ENCODE measurements at places on chromosomes 4 and X. TPM values are rescaled to one million over a fixed set of nuclear protein-coding genes. Genes with fewer than 3 reads are reported as not detected.

GRCh38 chr4:75432683-75433082 lies 81.5 kb downstream of the RCHY1 start:
- peak; percentile 10 for DNase-seq

DNA sequence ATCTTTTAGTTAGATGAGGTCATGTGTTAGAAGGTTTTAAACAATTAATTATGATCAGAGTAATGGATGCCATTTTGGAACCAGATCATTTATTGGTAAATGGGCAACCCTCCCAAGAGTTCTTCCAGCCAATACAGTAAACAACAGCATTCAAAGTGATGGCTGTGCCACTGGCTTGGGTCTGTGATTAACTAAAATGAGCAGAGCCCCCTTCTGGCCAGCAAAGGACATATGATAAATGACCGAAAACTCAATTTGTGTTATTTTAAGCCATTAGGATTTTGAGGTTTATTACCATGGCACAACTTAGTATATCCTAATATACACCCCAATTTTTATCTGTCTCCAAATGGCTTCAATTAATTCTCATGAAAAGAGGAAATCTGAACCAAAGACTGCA lies 90.8 kb upstream of the NPFFR2 start:
- no peak for DNase-seq

AFM gene
- not detected for total RNA-seq

DNA sequence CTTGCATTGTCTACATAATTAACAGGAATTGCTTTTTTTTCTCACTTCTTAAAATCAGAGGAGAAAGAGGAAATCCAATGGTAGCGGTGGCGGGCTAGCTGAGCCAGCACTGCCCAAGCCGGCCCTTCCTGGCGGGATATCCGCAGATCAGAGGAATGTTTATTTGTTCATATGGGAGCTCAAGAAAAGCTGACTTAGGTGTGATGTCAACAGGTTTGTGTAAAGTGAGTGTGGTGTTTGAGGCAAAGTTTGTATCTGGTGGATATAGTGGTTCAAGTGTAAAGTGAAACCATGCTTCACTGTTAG lies 466 bp upstream of the SLC39A8 start:
- DNase-seq, result no peak

MEPE gene
- total RNA-seq, result not detected

- DNase-seq, result no peak
Observed at GRCh38 chrX:27660878-27661277, 70.7 kb downstream of the DCAF8L2 start.

SMC1A gene
- 55.7 TPM for total RNA-seq

- DNase-seq, result no peak
Observed at GRCh38 chr4:124753941-124754581, 41.5 kb upstream of the ANKRD50 start.

CXCL5 gene
- 0.14 TPM for total RNA-seq

DNA sequence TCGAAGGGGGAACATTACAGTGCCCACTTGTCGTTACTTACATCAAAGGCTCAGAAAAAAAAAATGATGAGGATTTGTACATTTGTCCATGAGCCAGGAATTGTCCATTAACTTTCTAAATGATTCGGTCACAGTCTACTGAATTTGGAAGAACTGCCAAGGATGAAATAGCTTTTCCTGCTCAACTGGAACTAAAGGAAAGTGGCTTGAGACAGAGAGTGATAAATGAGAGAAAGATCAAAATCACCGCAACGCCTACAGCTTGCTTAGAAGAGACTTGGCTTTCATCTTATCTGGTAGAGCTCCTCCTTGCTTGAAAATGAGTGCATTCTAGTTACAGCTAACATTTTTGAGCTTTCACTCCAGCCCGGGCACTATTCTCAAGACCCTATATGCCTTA lies 55.5 kb upstream of the ADGRG2 start:
- DNase-seq, result no peak

DNA sequence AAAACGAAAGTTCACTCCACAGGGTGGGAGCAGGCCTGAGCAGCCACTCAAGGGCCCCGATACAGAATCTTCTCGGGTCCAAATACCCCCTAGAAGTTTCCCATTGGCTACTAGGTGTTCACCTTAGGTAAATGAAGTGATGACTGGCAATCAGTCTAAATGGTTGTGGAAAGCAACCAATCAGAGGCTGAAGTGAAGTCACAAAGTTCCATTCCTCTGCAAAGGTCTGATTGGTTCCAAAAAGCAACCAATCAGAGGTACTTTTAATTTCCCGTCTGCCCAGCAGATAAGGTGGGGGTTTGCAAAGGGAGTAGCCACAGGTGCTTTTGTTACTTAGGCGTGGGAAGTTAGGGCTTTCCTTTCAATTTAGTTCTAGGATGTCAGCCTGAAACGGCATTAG lies 58.2 kb upstream of the NKAP start:
- DNase-seq, result no peak

- no peak for DNase-seq
Observed at GRCh38 chr4:40515037-40515397, 114.6 kb downstream of the RBM47 start.

- DNase-seq, result peak; percentile 14
Observed at GRCh38 chr4:132195176-132195575, 953.9 kb upstream of the PCDH10 start.

SFRP2 gene
- not detected for total RNA-seq

GRCh38 chr4:10108391-10108790 lies 8.2 kb downstream of the WDR1 start:
- DNase-seq, result no peak

- no peak for DNase-seq
Observed at GRCh38 chr4:147388018-147388417, 92.9 kb upstream of the EDNRA start.

- no peak for DNase-seq
Observed at GRCh38 chr4:102352781-102353180, 7.5 kb upstream of the SLC39A8 start.

DNA sequence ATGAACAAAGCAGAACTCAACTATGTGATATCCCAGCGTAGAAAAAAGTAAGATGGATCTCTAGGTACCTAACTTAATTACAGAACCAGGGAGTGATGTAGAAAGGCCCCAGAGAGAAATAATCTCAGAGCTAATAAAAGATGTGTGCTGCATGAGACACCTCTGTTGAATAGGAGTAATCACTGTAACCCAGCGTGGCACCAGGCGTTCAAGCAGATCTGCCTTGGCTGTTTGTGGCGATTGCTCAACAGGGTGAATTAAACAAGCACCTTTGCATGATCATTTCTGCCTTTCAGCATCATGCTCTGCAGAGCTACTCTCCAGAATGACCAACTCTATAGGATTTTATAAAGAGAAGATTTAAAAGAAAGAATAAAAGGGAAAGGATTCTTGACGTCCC lies 81.7 kb upstream of the KCNIP4 start:
- no peak for DNase-seq

- DNase-seq, result peak; percentile 11
Observed at GRCh38 chr4:47315346-47315745, 148.2 kb downstream of the COMMD8 start.

DNA sequence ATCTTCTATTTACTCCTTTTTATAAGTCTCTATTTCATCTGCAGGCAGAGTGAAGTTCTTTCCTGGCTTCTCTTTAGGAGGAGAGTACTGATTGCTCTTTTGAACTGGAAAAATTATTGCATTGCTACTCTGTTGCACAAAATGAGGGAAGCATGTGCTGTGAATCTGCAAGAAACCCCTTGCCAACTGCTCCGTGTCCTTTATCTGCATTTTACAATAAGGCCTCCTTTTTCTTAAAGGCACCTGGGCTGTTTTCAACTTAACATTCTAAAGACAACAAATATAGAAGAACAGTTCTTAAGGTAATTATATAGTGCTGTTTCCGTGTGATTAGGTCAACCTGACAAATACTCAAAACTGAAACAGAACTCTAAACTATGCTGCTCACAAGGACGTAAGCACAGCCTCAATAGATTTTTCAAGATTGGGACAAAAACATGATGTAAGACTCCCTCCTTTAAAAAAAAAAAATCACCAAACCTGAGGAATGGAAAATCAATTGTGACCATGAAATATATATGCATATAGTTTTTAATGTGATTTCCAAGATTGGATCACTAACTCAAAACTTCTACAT lies 716.6 kb upstream of the INTU start:
- no peak for DNase-seq

VCX gene
- total RNA-seq, result not detected

DNA sequence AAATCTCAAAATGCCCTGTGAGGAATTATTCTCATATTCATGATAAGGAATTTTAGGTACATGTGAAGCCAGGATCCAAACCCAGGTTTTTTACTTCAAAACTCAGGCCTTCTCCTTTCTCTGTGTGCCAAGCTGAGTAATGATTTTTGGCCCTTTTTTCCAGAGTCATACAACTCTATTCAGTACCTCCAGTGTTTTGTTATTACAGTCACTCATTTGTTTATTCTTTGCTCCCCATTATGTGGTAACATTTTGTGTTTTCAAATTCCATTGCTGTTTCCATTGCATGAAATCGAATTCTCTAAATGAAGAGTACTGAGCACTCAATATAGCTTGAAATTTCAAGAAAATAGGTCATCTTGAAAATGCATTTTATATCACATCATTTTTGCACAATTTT lies 315.4 kb downstream of the NR3C2 start:
- no peak for DNase-seq

- no peak for DNase-seq
Observed at GRCh38 chr4:3416821-3417221, 24.9 kb upstream of the HGFAC start.

GRCh38 chr4:43253541-43253940 lies 361.0 kb downstream of the GRXCR1 start:
- no peak for DNase-seq

CT45A8 gene
- not detected for total RNA-seq

IGFBP7 gene
- total RNA-seq, result 474 TPM

GRCh38 chr4:67030636-67031035 lies 514.7 kb downstream of the CENPC start:
- no peak for DNase-seq

DNA sequence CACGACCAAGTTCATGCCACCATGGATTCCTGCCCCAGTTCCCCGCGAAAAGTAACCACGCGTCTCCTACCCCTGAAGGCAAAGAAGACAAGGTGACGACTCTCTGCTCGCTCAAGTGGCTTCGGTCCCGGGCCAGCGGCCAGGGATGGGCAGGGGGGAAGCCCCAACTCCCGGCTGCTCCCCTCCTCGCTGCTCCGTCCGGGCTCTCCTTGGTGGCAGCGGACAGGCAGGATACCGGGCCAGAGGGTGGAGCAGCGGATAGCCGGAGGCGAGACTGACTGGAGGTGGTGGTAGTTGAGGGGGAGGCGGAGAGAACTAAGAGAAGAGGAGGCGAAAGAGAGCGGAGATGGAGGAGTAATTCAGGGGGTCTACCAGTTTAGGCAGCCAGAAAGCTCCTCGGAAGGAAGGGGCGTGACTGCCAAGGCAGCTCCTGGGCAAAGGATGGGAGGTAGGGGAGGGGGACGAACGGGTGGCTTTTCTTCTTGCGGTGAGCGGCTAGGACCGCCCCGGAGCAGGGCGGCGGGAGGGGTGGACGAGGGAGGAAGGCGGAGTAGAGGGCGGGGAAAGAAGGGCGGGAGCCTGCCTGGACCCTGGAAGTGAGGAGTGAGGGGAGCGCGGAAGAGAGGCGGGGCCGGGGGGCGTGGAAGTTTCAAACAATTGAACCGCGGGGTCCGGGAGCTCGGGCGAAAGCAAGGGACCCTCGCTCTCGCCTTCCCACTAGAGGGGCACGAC lies at the start of gene AMOT:
AMOT (minus strand) TSS at position 450 of the 732 bp plus-strand sequence. CDS start 17,705 bp downstream, outside the sequence.
- DNase-seq, result no peak

ZAR1 gene
- not detected for total RNA-seq

GRCh38 chr4:141642711-141643110 lies 6.3 kb downstream of the IL15 start:
- no peak for DNase-seq

WWC2 gene
- 99.6 TPM for total RNA-seq

DNA sequence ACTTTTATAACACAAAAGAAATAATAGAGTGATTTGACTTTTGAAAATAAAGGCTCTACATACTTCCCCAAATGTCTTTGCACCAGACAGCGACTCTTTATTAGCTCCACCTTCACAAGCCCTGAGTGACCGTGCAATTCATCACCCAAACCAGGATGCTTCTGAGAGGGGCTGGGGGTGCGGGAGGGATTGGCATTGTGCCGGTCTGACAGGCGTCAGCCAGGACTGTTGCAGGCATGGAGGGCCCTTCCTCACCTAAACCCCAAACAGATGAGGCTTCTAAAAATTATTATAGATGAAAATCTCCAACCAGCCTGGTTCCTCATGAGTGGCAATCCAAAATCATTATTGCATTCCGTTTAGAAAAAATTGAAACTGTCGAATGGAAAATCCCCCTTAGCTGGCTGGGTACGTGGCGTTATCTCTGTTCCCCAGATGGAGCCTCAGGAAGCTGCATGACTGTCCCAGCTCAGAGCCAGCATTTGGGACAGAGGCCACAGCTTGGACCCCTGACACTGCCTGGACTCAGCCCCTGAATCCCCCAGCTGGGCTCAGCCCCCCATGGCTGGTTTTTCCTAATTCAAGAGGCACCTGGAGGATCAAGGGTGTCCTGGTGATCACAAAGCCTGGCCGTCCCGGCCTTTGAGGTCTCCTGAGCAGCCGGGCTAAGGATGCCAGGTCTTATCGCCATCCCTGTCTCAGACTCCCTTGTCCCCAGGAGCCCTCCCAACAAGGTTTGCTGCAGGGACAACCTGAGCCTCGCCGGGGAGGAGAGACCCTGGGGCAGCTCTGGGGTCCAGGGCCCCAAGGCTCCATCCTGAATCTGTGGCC lies 60.4 kb downstream of the SORCS2 start:
- no peak for DNase-seq

GRCh38 chrX:64456828-64457227 lies 61.6 kb upstream of the MTMR8 start:
- DNase-seq, result no peak

GRCh38 chr4:157072002-157072401 lies 3.9 kb upstream of the GLRB start:
- DNase-seq, result peak; percentile 13

GRCh38 chr4:23881052-23881501 lies 8.8 kb downstream of the PPARGC1A start:
- no peak for DNase-seq

MGARP gene
- total RNA-seq, result 22.8 TPM

All from HFFc6 (cell line).